ENCODE measurements at places on chromosomes 5 and 9. TPM values are rescaled to one million over a fixed set of nuclear protein-coding genes. Genes with fewer than 3 reads are reported as not detected.

DNA sequence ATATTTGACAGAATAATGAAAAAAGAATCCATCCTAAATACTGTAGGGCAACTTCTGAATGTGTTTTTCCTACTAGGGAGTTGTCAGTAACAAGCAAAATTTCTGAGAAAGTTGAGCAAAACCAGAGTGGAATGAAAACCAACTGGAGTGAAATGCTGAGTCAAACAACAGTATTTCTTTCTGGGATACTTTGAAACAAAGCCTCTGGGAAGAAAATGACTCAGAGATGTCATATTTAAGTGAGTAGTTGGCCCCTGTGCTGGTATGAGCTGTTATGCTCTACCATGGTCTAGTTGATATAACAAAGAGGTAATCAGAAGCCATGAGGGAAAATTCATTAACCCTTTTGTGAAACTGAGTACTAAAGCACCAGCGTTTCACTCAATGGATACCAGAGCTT, 372.1 kb upstream of the C9orf72 start:
- DNase-seq = no peak

- peak; percentile 83 for DNase-seq
These were observed 509.8 kb downstream of the CCDC171 start for GRCh38 chr9:16062542-16063240.

DNA sequence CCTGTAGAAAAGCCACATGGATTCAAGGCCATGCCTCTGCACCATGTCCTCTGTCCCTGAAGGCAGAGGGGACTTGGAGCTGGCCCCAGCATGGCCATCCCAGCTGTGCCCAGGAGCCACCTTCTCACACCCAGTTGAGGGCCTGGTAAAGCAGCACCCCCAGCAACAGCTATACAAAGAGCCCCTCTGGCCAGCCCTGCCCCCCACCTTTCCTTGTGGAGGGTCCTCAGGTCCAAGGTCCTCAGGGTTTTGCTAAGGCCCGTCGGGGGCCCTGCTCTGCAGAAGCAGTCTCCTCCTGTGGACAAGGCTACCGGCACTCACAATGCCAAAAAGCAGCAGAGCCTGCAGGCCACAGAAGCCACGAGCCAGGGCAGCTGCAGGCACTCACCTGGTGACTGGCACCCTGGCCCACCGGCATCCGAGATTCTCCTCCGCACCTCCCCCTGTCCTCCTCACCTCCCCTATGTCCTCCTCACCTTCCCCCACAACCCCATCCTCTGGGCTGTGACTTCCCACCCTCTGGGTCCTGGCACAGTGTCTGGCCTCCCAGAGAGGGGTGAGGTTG, 39.9 kb upstream of the LPCAT1 start:
- peak; percentile 43 for DNase-seq

DNA sequence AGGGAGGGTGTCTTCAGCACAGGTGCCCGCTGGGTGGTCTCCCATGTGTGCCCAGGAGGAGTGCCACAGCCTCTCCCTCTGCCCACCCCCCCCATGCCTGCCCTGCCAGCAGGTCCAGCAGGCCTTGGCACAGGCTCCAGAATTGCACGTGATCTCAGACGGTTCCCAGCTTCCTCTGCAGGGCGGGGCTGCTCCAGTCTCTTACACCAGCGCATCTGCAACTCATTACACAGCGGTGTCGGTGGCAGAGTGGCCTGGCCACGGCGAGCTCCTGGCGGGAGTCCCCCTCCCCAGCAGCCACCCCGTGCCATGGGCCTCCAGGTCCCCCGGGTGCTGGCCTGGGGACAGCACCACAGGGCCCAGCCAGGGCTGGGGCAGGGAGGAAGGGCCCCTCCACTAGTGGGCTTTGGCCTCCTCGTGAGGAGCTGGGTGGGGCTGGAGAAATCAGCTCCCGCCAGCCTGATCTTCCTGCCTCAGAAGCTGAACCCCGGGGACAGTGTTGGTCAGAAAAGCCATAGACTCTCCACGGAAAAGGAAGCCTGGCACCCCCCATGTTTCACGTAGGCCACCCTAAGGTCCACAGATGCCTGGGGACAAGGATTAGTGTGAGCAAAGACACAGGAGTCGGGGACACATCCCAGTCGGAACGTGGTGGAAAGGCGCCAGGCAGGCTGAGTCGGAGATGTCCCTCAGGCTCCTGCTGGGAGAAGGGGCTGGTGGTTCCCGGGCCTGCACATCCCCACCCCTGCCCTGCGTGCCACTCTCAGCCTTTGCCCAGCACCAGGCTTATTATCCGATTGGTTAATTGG, 40.2 kb downstream of the RXRA start:
- DNase-seq = peak; percentile 100

Gene ENG
- total RNA-seq = 60.8 TPM

DNA sequence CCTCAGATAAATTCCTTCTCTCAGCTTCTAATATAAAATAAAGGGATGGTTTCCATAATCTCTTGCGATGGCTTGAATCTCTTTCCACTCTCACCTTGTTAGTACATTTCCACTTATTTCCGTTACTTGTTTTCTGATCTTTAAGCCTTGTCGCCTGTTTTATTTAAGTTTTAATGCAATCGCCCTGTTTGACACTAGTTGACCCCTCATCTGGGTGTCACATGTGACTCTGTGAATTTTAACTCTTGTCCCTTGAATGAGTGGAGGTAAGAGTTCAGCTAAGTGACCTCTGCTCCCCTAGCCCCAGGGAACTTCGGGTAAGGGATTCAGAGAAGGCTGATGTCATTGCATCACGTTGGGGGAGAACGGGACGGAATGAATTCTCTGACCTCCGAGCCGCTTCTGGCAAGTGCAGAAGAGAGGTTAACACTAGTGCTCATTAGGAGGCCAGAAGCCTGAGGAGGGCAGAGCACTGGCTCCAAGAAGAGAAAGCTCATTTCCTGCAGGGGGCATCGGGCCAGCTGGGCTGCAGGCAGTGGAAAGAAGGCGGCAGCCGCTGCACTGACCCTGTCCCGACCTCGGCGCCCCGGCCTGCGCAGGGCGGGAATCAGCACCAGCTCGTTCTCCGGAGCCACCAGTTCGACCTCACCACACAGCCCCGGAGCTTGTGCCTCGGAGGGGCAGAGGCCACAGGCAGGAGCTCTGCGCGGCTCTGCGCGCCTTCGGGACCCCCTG, 569 bp downstream of the HINT2 start:
- DNase-seq = peak; percentile 86

DNA sequence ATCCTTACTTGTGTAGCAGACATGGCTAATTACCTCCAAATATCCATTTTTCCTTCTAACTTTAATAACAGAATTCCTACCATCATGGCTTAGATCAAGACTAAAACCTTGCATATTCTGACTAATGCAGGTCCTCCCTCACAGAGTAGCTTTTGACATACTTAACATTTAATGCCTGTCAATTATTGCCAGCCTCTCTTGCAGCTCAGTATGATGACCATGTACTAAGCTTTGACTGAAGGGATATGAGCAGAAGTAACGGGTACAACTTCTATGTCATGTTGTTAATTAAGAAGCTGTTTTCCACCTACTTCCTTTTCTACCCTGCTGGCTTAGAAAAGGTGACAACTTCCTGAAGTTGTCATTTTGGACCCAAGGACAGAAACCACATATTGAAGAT, 533.4 kb downstream of the PSAT1 start:
- DNase-seq = no peak

DNA sequence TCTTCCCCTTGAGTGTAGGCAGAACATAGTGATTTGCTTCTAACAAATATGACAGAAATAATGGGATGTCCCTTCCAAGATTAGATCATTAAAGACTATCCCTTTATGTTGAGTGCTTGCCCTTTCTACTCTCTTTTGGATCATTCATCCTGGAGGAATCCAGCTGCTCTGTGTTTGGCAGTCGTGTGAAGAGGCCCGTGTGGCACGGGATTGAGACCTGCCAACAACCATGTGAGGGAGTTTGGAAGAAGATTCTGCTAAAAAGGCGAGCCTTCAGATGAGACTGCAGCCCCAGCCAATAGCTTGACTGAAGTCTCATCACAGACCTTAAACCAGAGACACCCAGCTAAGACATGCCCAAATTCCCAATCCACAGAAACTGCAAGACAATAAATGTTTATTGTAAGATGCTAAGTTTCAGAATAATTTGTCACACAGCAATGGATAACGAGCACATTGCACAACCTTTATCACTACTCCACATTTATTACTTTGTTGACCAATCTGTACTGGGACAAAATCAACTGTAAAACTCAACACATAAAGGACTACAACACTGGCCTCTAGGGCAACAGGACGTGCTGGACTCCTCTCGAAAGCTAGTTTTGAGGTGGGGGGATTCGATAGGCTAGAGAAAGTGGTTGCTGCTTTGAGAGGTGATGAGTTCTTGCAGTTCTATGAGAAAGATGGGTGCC, 42.8 kb downstream of the ANGPTL2 start:
- no peak for DNase-seq

DNA sequence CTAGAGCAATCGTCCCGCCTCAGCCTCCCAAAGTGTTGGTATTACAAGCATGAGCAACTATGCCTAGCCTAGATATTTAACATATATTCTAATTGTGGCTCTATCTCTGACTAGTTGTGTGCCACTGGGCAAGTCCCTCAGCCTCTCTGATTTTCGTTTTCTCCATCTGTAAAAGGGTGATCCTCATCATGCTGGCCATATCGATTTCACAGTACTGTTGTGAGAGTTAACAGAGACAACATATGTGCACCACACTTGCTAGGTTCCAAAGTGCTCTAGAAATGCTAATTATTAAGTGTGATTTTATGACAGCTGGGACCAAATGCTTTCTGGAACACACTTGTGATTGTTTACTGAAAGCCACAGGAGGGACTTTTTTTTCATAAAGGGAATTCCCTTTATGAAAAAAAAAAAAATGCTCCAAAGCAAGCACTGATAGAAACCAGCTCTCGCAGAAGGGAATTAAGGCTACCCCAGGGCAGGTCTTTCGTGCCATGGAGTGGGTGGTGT, 78.5 kb upstream of the EPB41L4B start:
- no peak for DNase-seq

GRCh38 chr9:111527347-111527746, 2.4 kb downstream of the ZNF483 start:
- DNase-seq = peak; percentile 56

- DNase-seq = peak; percentile 25
These were observed 23.2 kb downstream of the FBXW5 start for GRCh38 chr9:136921307-136921706.

- no peak for DNase-seq
These were observed 151.7 kb upstream of the ELL2 start for GRCh38 chr5:96113170-96113939.

DNA sequence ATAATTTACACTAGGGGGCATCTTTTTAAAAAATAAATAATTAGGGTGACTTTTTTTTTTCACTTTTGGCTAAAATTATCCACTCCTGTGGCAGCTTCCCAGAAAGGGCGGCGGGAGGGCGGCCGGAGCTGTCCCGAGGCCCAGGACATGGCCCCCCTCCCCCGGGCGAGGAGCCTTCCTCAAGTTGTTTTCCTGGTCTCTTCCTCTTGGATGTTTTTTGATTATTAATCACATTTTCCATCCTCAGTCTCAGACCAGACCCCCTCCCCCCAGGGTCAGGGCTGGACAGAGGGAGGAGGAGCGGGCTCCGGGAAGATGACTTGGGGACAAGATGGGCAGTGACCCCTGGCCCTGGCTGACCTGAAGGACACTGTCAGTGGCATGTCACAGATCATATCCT, 4.7 kb upstream of the CNTFR start:
- peak; percentile 76 for DNase-seq

DNA sequence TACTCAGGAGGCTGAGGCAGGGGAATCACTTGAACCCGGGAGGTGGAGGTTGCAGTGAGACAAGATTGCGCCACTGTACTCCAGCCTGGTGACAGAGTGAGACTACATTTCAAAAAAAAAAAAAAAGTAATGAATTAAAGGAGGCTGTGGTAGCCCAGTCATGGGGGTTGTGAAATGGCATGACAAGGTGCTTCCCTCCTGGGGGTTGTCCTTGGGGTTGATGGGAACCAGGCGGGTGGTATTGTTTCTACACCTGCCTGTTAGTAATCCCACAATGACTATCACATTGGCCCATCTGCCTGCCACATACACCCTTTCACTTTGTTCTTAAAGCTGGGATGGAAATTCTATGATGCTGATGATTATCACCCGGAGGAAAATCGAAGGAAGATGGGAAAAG, 5.6 kb downstream of the IDNK start:
- DNase-seq = no peak

GRCh38 chr9:136448655-136449054, 9.0 kb upstream of the INPP5E start:
- DNase-seq = no peak

Gene CCDC192
- not detected for total RNA-seq

GRCh38 chr9:4073371-4073770, 226.5 kb downstream of the GLIS3 start:
- DNase-seq = peak; percentile 15

DNA sequence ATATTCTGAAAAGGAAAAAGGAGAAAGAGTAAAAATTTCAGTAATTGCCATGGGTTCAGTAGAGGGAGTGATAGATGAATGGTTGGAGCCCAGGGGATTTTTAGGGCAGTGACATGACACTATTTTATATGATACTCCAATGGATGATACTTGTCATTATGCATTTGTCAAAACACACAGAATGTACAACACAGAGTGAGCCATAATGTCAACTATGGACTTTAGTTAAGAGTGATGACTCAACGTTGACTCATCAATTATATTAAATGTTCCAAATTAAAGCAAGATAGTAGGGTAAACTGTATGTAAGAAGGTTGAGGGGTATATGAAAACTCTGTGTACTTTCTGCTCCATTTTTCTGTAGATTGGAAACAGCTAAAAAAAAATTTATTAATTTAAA, 586.4 kb downstream of the TAF11L14 start:
- DNase-seq = no peak

DNA sequence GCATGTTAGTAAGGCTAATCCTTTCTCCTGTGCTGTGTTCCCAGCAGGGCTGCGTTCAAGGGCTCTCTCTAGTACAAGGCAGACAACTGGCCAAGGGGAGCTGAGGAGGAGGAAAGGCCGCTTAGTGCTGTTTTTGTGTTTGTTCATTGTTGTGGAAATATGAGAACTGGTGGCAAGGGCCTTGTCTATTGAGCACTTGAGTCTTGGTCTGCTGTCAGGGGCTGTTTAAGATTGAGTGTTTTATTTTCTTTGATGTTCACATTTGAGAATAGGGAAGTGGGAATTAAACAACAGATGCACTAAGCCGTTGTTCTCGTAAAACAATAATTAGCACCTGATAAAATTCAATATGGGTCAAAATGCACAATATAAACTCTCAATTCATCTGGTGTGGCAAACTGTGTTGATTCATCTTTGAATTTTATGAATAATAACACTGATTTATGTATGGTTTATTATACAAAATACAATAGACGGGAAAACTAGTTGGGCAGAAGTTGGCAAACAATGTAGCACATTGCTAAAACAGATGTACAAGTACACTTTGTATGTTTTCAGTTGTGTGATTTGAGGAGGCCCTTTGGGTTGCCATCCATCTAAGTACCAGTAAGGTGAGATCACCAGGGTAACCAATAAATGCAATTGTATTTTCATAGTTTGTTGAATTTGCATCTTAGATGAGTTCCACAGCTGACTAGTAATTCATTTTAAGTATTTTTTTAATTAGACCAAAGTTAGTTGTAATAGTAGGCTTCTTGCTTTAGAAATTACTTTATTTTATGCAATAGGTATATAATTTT, 97.6 kb upstream of the GRHPR start:
- DNase-seq = peak; percentile 4

Gene SLCO6A1
- total RNA-seq = not detected

Gene IL13
- total RNA-seq = not detected

- peak; percentile 88 for DNase-seq
These were observed 14.3 kb upstream of the NR4A3 start for GRCh38 chr9:99807276-99807852.

Data from osteoblast (primary cell).